RWPE2 (cell line): ENCODE measurements at places on chromosomes 12 and 14.

DNA sequence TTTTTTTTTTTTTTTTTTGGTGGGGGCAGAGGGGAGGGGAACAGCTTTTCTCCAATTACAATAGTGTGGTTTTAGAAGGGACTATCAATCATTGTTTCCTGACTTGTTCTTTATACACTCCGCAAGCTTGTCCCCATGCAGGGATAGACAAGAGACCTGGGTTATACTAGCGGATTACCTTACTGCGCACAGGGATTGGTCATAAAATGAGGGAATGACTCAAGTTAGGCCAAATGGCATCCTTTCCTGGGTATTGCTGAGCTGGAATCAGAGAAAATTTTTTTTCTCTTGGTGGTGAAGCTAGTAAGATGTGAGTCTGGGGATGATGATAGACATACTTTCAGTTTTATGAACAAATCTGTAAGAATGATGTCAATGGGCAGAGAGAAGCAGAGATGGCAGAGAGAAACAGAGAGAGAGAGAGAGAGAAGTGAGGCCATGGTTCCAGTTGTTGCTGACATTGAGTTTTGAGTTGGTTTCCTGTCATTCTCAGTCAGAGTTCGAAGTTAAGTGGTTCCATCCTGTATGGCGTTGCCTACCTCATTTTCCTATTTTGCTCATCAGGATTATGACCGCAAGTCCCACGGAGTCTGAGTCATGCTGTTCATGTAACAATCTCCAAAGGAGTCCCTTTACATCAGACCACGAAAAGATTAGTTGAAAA is 59.1 kb upstream of the OTOGL start:
- no peaks in the 10 kb centered on the region for H3K36me3 ChIP-seq
- H3K27ac ChIP-seq = no peak overlapping the region
- no peak for DNase-seq
- no peak overlapping the region for H3K4me3 ChIP-seq
- H3K27me3 ChIP-seq = no peaks in the 10 kb centered on the region

GRCh38 chr14:52031781-52032180 is 37.1 kb downstream of the NID2 start:
- no peak overlapping the region for H3K4me3 ChIP-seq
- no peaks in the 10 kb centered on the region for H3K36me3 ChIP-seq
- H3K27ac ChIP-seq = no peak overlapping the region
- H3K4me1 ChIP-seq = peaks cover 8% of the 10 kb centered on the region
- DNase-seq = no peak

DNA sequence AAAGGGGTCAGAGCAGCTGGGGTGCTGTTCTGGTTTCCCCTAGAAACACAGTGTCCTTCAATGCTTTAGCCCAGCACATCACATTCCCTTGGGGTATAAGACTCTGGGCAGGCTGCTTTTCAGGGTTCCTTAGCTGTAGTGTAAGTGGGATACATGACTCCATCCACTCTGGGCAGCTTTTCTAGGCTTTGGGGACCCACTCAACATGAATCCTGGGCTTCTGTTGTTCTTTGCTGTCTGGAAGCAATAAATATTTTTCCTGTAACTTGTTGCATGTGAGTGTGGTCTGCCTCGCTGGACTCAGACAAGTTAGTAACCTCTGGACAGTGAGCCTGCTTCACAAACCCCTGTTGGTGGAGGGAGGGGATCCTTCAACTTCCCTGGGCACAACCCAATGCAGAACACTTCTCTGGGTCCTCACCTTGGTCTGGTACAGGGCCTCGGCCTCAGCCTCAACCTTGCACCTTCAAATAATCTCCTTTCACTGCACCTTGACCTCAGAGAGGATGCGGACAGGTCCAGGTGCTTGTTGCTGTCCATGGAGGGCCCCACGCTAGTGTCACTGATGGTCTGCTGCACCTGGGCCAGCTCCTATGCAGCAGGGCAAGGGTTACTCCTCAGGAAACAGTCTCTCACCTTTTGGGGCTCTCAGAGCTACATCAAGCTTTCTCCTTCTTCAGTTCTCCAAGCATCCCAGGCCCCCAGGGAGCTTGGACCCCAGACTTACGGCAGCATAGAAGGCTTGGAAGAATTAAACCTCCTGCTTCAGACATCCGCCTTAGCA is 13.5 kb upstream of the KRT73 start:
- H3K27me3 ChIP-seq = no peaks in the 10 kb centered on the region
- DNase-seq = no peak
- no peaks in the 10 kb centered on the region for H3K36me3 ChIP-seq
- H3K27ac ChIP-seq = no peak overlapping the region
- no peak overlapping the region for H3K4me3 ChIP-seq
- no peaks in the 10 kb centered on the region for H3K4me1 ChIP-seq

- H3K27me3 ChIP-seq = no peaks in the 10 kb centered on the region
- H3K36me3 ChIP-seq = no peaks in the 10 kb centered on the region
- peaks cover 4% of the 10 kb centered on the region for H3K4me1 ChIP-seq
- peak overlapping the region; percentile 57 for H3K4me3 ChIP-seq
- DNase-seq = no peak
- peak overlapping the region; percentile 67 for H3K27ac ChIP-seq
These were observed 1.1 kb downstream of the PPFIBP1 start for GRCh38 chr12:27524839-27525753.

DNA sequence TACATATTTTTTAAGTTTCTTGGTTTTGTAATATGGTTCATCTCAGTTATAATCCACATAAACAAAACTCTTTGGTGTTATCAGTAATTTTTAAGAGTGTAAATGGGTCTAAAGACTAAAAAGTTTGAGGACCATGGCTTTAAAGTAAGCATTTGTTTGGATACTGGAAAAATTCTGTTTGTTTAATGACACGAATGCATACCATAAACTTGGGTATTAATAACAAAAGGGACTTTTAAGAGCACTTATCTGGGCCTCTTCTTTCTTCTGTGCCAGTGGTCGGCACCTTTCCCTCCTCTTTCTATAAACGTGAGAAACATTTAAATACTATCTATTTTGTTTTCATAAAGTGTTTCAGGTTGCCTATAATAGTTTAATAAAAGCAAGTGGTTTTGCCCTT is 47.4 kb downstream of the SAMD4A start:
- H3K4me1 ChIP-seq = peaks cover 20% of the 10 kb centered on the region
- H3K36me3 ChIP-seq = peaks cover 5% of the 10 kb centered on the region
- DNase-seq = no peak
- H3K4me3 ChIP-seq = no peak overlapping the region
- no peak overlapping the region for H3K27ac ChIP-seq
- H3K27me3 ChIP-seq = no peaks in the 10 kb centered on the region
